ENCODE measurements at places on chromosomes 2 and 18.
A peak's percentile ranks its signal among the peaks of the same experiment; 100 is the strongest.

DNA sequence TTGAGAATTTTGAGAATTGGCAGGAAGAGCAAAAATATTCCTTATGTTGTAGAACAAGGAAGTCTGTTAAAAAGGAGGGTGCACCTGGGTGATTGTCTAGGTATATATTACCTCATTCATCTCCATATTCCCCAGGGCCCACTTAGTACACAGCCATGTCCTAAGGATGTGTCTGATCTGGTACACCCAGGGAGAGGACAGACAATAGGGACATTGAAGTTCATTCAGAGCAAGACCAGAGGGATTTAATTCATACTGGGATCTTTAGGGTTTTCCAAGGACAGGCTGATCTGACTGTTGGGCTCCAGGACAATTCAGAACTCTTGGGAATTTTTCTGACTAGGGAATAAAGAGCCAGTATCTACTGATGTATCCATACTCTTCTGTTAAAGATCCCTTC lies 112.1 kb downstream of the PHLPP1 start:
- no peak for DNase-seq

DNA sequence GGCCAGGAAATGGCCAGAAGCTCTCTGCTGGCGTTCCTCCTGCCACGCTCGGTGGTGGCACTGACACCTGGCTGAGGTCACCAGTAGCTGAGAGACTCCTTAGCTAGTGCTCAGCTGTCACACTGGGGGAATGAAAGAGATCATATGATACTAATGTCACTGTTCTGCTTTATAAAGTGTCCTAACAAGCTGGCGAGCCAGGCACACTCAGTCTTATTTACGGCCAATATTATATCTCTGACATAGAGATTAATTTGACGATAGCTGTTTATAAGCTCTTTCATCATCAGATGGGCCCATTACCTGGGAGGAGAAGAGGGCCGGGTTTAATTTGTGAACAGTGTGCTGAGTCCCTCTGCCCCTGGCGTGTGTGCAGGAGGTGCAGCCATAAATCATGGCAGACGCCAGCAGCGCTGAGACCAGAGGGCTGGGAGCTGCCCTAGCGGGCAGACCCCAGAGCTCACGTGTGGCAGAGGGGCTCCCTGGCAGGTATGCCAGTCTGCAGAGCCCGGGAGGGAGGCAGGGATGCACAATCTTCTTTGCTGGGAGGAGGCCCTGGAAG lies 246.5 kb downstream of the HAUS1 start:
- DNase-seq = no peak

- DNase-seq = no peak
Measured at GRCh38 chr2:25872134-25872533, 6.2 kb downstream of the ASXL2 start.

DNA sequence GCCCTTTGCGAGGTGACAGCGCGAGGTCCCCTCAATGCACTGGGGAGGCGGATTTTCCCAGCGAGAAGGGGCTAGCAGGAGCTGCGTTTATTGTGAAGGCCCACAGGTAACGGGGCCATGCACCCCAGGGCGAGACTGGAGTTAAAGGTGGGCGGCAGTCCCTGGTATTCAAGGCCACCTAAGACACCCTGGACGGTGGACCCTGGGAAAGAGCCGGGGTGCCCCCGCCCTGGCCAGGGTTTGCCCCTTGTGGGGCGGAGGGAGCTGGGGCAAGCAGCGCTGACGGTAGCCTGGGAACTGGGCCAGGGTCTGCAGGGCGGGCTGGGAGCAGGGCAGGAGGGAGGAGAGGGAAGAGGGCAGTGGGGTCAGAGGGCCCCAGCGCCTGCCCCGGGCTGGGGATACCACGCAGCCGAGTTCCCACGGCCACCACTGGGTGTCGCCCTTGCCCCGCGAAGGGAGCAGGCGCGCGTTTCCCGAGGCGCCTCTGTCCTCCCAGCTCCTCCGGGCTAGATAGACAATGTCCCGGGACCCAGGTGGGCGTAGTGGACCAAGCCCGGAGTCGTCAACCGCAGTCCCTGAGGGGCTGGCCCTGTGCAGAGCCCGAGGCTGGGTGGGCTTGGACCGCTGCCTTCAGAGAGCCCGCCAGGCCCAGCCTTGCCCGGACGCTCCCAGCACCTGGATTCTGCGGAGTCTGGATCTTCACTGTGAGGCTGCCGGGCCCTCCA lies 80.2 kb downstream of the SMAD4 start:
- DNase-seq = peak; percentile 17

GRCh38 chr2:51919395-51919794 lies 887.5 kb upstream of the NRXN1 start:
- DNase-seq = peak; percentile 67

DNA sequence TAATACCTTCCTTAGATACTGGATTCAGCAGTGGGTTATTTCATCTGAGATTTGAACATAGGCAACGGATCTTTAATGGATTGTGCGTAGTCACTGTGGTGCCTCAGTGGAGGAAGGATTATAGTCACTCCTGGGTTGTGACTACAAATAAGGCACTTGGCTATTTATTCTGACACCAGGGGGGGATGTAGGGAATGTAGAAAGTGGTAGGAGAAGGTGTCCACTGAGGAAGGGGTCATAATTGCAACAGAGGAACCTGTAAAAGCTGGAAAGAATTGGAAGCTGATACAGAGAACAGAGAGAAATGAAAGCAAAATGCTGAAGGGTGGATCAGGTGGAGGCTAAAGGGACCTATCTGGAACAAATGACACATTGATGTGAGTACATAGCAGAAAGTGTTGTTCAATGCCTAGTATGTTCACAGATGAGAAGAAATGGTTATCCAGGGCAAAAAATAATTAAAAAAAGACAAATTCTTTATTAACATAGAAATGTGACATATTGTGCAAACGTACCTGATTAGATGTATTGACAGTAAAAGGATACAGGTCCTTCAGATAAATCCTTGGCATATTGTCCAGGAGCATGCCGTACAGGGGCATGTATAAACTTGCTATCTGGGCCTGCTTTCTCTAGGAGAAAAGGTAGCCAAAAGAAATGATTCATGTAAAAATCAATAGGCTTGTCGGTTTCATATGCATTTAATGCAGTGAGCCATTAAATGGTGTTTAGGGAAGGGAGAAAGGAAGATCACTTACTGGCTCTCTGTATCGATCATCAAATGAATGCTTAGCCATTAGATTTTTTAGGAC lies 91.2 kb upstream of the CCDC195 start:
- no peak for DNase-seq

- DNase-seq = no peak
Measured at GRCh38 chr2:49255409-49255971, 101.2 kb upstream of the FSHR start.

GRCh38 chr2:240569523-240569997 lies 1.3 kb downstream of the RNPEPL1 start:
- no peak for DNase-seq

GRCh38 chr18:45621061-45621511 lies 5.8 kb downstream of the SLC14A2 start:
- peak; percentile 39 for DNase-seq

GRCh38 chr18:29250843-29251242 lies 1073.9 kb upstream of the CDH2 start:
- no peak for DNase-seq

- no peak for DNase-seq
Measured at GRCh38 chr2:231169488-231169887, 28.9 kb upstream of the ARMC9 start.

DNA sequence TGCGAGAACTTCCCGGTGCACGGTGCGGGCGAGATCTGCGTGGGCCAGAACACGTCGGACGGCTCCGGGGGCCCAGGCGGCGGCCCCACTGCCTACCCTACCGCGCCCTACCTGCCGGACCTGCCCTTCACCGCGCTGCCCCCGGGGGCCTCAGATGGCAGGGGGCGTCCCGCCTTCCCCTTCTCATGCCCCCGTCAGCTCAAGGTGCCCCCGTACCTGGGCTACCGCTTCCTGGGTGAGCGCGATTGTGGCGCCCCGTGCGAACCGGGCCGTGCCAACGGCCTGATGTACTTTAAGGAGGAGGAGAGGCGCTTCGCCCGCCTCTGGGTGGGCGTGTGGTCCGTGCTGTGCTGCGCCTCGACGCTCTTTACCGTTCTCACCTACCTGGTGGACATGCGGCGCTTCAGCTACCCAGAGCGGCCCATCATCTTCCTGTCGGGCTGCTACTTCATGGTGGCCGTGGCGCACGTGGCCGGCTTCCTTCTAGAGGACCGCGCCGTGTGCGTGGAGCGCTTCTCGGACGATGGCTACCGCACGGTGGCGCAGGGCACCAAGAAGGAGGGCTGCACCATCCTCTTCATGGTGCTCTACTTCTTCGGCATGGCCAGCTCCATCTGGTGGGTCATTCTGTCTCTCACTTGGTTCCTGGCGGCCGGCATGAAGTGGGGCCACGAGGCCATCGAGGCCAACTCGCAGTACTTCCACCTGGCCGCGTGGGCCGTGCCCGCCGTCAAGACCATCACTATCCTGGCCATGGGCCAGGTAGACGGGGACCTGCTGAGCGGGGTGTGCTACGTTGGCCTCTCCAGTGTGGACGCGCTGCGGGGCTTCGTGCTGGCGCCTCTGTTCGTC lies 1.7 kb downstream of the FZD7 start:
- peak; percentile 85 for DNase-seq

DNA sequence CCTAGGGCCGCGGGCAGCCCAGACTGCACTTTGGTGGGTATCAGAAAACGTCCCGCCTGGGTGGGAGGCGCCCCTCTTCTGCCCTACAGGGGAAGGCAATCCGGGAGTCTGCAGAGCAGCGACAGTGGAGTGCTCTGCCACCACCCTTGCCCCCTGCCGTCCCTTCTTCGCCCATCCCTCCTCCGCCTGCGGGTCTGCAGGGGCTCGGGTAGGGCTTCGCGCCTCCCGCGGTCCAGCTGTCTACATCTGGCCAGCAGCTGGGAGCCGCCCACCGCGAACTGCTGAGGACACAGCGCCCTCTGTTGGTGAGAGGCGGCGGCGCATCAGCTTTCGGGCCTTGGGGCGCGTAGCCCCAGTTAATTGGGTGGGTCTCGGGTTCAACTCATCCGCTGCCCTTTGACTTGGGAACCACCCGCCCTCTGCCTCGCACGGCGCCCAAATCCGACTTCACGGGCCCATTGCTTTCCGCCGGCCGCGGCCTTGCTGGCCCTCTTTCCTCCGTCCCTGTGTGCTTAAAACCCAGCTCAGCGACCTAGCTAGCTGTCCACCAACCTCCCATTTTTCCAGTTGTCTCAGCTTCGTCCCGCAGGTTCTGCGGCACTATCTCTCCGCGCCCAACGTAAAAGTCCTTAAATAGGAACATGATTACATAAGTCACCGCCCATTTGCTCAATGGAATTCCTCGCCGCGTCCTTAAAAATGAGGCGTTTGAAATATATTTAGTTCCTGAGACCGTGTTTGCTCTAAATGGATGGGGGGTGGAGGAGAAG lies 17.6 kb downstream of the WNT10A start:
- peak; percentile 35 for DNase-seq

- DNase-seq = no peak
Measured at GRCh38 chr2:234955091-234955591, 3.3 kb downstream of the SH3BP4 start.

DNA sequence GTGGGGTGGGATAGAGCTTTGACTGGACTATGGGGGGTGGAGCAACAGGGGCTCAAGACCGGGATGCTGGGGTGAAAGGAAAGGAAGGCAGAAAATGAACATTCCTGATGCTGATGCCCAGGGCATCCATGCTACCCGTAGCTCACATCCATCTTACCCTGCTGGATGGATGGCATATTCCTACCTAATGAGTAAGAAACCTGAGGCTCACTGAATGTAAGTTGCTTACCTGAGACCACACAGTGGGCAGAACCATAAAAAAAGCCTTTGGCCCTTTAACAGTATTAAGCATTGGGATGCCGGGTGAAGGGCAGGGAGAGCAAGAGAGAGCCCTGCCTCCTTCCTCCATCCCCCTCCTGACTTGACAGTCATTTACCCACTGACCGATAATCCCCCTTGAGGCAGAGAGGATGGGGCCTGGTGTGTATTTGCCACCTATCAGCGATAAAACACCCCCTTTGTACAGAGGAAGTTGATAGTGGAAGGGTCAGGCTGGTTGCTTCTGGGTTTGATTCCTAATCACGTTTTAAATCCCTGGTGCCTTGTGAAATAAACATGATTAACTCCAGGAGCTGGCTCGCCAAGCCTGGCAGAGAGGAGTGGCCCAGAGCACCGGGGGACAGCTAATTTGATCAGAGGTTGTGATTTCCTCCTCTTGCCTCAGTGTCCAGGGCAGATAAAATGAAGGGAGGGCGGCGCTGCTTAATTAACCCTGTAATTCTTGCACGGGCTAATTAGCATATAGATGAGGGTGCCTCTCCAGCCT lies 105.9 kb upstream of the HS6ST1 start:
- DNase-seq = no peak

DNA sequence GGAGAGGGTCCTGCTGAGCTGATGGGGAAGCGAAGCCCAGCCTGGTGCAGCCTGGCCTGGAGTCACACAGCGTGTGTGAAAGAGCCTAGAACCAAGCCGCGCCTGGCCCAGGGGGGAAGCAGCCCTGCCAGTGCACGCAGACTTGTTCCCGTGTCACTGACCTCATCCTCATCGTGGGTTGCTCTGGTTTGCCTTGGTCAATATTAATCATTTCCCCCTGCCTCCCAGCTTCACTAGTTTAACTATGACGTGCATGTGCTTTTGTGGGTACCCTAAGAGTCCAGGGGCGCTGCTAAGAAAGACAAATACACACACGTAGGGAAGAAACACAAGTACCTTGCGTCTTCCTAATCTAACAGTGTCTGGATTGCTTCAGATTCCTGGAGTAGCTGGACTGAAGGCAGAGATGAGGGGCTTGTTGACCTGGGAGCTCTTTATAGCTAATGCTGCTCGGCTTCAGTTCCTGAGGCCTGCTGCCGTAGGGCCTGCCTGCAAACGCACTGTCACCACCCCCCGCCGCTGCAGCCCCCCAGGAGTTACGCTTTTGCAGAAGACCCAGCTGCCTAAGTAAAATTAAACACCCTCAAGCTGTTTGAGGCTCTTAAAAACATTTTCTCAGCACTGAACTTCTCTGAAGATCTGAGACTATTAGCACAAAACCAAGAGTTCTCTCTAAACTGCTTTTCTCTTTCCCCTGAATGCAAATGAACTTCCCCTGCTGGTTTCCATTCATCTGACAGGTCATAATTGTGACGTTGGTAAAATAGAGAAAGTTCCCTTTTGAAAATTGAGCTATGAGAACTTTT lies 159.2 kb downstream of the FAM210A start:
- no peak for DNase-seq

DNA sequence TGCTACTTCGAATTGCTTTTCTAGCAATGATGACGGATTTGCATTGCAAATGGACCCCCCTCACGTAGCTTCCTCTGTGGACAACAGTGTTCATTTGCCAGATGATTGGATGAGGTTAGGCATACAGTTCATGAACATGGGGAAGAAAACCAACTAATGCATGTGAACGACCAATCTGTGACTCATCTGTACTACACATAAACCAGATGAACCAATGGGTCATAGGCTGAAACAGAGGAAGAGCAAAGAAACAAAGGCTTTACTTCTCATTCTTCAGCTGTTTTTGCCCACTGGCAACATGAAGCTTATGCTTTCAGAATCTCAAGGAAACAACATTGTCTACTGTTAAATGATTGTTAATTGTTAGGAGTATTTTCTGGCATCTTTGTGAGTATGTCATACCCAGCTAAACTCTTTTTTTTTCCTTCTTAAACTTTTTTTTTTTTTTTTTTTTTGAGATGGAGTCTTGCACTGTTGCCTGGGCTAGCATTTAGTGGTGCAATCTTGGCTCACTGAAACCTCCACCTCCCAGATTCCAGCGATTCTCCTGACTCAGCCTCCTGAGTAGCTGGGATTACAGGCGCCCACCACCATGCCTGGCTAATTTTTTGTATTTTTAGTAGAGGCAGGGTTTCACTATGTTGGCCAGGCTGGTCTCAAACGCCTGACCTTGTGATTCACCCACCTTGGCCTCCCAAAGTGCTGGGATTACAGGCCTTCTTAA lies 35.5 kb downstream of the EFEMP1 start:
- DNase-seq = peak; percentile 76
